HEK293T (cell line): ENCODE measurements at places on chromosomes 1 and 21.

GRCh38 chr1:81073580-81073979 lies 727.2 kb upstream of the ADGRL2 start:
- DNase-seq: no peak

DNA sequence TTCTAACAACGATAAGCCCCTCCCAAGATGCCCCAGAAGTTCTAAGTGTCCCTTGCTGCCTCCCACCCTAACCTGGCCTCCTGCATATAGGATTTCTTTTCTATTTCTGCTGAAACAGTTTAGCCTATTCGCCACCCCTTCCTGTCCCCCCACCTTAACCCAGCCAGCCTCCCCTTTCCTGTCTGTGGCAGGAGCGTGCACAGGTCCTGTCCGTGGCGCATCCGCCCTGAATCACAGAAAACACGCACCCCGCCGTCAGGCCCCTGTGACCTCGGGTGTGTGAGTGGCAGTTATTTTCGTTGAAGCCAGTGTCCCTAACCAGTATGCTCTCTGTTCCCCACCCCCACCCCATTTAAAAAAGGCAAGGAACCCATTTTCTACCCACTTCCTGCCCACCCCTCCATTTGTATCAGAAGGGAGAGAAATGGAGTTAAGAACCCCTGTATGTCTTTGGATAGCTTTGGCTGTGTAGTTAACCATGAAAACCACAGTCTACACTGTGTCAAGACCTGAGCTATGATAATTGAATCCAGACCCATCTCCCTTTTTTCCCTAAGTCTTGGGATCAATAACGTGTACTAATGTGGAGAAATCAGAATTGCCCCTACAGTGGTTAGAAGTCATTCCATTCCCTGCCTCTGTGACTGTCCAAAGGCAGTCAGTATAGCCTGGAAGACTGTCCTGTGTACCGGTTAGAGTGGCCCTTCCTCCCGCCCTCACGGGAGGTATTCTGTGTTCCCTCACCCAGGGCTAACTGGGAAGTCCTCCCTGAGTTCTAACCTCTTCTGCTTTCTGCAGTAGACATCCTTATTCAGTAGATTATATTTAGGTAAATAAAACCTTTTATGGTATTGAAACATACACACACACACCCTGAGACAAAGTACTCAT lies 1.8 kb downstream of the PLEKHO1 start:
- DNase-seq: no peak

DNA sequence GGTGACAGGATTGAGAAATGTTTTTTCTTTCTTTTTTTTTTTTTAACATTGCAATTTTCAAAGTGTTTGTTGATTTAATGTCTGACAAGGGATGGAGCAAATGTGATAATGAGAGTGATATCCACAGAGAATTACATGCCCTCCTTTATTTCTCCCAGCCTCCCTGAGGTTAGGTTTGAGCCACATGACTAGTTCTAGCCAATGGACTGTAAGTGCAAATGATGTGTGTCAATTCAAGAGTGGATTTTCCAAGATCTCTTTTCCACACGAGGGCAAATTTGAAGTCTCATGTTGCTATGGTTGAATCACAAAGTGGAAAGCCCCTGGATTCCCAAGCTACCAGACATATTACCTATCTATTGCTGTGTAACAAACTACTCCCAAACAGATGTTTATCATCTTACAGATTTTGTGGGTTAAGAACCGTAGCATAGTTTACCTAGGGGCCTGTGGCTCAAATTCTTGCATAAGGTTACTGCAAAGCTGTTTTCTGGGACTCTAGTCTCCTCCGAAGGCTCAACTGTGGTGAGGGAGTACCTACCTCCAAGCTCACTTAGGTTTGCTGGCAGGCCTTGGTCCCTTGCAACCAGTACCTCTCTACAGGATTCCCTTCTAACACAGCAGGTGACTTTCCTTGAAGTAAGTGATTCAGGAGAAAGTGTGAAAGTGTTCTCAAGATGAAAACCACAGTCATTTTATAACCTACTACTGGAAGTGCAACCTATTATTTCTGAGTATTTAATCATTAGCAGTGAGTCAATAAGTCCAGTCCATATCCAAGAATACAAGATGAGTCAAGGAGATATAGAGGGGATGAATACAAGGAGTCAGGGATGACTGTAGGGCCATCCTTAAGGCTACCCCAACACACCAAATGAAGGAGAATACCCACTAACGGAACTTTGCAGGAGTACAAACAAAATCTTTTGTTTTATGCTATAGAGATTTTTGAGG lies 533.6 kb downstream of the PTPRC start:
- DNase-seq: no peak

- no peak for DNase-seq
Measured at GRCh38 chr1:44642255-44642654, 32.0 kb downstream of the TMEM53 start.

GRCh38 chr1:90325168-90325567 lies 330.3 kb downstream of the ZNF326 start:
- DNase-seq: no peak

DNA sequence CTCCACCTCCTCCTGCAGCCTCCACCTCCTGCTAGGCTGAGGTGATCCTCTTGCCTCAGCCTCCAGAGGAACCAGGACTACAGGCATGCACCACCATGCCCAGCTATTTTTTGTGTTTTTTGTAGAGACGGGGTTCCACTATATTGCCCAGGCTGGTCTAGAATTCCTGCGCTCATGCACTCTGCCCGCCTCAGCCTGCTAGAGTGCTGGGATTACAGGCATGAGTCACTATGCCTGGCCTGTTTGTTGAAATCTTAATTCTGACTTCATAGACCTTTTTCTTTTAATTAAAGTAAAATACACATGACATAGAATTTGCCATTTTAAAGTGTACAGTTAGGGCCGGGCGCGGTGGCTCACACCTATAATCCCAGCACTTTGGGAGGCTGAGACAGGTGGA lies 42.7 kb downstream of the FAAP20 start:
- no peak for DNase-seq

DNA sequence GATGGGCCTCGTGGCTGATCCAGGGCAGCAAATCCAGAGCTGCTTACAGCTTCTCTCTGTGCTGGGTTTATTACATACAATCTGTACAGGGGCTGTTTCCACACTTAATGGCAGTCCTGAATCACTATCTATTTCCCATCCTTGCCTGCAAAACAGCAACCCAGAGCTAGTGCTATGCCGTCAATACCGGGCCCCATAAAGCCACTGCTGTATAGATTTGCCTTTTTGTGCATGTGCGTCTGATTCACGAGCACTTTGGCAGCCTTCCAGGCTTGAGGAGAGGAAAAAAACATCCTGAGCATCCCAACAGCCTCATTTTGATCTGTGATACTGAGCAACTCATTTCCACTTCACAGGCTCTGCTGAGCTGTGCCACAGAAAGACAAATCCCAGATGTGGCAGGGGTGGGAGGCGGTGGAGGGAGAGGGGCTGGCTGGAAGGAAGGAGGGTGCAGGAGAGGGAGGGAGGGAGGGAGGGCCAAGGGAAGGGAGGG lies 65.2 kb upstream of the TARBP1 start:
- DNase-seq: peak; percentile 55

DNA sequence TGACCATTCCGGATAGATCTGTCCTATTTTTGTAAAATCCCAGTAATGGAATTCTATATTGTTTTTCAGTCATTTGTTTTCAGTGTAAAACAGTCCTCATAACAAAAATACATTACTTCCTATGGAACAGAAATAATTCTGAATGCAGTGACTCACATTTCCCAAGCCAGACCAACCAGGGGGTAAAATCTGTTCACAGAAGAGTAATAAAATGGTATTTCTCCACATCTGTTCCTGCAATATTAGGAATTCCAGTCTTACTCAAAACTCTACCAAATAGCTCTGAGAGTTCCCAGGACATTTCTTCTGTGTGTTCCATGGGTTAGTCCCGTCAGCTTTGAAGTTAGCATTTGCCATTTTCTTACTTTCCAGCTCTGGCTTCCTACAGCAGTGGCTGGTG lies 2.6 kb upstream of the DDR2 start:
- no peak for DNase-seq

DNA sequence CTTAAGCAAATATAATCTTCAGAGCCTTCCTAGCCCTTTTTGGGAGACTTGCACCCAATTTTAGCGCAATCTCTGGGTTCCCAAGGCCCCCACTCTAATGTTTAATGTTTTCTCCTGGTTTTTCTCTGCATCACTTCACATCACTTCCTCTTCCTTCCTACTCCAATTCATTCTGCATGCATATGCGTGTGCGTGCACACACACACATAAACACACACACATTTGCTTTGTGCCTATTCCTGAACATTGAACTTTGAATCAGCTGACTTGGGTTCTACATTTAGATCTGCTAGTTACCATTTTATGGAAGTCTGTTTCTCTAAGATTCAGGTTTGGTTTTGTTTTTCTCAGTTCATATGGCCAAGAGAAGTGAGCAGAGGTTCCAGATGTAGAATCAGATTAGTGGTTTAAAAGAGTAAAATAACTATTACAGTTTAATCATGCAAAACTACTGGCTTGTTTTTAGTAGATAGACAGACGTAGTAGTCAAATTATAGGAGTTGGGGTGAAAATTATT lies 7.4 kb upstream of the EDEM3 start:
- DNase-seq: no peak

DNA sequence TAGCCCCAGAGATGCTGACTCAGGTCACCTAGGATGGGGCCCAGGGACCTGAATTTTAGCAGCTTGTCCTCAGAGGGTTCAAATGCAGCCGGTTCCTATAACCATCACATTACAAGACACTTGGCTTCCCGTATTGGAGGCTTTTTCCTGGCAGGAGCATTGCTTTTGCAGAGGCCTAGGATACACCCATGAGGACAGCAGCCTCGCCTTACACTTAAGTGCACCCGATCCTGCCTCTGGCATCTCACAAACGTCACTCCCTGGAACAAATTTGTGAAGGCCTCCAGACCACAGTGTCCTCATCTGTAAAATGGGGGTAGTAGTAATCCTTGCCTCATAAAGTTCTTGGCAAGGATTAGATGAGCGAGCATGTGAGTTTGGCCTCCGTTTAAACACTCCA lies 130.0 kb downstream of the KAZN start:
- no peak for DNase-seq

DNA sequence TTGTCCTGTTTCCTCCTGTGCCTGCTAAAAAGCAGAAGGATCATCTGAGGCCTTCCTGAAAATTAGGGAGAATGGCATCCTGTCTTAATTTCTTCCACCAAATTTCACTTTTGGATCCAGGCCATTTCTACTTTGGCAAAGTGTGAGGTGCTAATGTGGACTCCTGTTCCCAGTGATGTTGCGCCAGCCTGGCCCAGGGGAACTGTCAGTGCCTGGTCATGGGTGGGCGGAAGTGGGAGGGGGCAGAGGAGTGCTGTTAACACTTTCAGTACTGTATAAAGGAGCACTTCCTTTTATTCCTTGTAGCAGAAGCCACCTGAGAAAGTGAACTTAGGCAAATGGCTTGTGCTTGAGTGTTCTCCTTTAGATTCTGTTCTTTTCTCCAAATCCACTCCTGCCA lies 19.9 kb downstream of the ELAPOR1 start:
- DNase-seq: no peak
